ENCODE measurements at places on chromosomes 6 and 20.

DNA sequence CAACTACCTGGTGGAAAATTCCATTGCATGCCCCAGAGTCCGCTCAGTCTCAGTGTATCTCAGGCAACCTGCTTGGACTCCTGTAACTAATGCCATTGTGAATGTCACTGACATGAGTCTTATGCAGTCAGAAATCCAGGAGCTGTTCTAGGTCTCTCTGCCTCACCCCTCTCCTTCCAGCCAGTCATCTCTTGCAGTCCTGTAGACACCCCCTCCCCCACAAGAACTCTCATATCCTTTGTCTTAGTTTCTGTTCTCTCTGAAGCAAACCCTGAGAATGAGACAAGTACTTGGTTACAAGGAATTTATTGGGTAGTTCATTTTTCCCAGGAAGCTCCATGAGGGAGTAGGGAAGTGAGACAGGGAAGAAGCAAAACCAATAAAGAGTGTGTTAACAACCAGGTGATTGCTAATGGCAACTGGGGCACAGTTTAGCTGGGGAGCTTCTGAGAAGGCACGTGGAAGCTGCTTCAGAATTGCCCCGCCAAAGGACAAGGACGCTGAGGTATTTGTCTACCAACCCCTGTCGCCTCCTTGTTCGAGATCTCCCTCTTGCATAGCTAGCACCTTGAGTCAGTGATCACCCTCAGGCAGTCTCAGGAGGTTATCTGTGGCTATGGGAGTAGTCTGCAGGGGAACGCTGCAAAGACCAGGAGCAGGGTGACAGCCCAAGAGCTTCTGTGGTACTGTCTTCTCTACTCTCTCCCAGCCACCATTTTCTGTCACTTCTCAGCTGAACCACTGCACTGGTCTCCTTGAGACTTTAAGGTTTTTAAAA is 911.4 kb upstream of the FLRT3 start:
- no peak for DNase-seq

DNA sequence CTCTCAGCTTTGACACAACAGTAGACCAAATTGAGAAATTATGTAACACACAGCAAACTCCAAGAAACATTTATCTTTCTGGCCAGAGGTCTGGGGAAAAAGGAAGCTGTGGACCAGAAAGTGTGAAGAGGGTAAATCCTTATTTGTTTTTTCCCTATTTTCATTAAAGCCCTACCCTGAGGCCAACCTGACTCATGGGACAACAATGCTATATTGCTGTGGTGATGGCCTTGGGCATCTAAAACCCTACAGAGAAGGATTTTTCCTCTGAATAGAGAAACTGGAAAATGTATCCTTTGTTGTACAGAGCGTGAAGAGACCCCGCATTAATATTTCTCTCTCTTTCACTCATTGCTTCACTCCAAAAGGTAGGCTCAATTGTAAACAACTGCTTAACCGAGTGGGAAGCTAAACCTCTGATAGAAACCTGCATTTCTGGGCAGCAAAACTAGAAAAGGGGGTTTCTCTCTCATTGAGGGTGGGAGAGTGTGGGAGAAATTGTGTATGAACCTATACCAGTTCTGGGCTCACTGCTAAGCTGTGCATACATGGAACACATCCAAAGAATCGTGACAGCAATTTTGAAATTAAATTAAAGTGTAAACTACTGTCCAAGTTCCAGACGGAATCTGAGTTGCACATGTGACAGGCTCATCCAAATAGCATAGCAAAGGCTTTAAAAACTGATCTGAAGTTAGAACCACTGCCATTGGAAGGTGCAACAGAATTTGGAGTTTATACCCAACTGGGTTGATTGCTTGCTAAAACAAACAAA is 175.5 kb downstream of the CLVS2 start:
- no peak for DNase-seq

DNA sequence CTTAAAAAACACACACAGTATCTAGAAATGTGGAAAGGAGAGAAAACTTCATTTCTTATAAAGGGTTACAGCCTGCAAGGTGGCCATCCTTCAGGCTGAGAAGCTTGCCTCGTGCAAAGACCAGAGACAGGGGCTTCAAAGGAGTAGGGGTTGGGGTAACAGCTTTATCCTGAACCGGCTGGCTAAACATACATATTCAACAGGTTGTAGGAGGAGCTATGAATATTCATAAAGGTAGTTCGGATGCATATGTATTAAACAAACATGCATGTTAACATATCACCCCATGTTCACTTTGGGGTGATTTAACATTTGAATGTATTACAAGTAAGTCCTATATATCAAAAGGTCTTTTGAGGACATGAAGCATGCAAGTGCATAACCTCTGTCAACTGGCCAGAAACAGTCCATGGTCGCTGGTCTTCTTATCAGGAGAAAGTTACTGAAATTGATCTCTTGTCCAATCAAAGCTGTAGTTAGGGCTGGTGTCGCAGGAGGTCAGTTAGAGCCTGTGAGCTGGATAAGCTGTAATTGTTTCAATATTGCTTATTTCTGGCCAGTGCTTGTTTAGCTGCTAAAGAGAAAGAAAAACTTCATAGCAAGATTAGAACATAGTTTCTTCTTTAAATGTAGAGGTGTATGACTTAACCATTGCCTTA is 2.3 kb upstream of the STMND1 start:
- DNase-seq, result no peak

- DNase-seq, result peak; percentile 17
Measured at GRCh38 chr6:43989581-43990146, 137.6 kb downstream of the MRPL14 start.

DNA sequence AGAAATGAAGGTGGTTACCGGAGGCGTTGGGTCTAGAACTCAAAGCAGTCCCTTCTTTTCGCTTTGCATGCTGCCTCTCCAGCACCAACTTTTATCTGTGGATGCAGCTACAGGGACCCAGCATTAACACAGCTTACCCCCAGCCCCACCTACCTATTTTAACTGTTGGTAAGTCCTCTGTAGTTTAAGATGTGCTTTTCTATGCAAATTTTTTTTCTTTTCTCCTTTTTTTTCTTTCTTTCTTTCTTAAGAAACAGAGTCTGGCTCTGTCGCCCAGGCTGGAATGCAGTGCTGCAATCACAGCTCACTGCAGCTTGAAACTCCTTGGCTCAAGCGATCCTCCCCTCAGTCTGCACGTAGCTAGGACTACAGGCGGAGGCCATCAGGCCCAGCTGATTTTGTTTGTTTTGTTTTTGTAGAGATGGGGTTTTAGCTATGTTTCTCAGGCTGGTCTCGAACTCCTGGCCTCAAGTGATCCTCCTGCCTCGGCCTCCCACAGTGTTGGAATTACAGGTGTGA is 6.5 kb upstream of the USP45 start:
- no peak for DNase-seq

DNA sequence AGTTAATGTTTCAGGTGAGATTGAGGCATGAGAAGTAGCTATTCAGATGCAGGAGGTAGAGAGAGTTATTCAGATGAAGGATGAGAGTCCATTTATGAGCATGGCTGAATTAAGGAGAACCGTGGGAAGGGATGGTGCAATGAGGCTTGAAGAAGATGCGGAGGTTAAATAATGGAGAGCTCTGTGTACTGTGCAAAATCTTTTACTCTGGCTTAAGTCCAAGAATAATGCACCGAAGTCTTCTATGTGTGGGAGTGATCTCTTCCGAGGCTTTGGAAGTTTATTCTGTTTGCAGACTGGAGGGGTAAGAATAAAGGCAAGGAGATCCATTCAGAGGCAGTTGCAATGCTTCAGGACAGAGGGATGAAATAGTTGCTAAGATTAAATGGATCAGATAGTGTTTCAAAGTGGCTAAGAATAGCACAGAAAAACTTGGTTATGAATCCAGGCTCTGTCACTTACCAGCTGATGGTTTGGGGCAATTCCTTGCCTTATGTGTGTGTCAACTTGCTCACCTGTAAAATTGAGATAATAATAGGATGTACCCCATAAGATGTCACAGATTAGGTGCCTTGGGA is 467.1 kb downstream of the HDGFL1 start:
- DNase-seq, result no peak

- DNase-seq, result peak; percentile 67
Measured at GRCh38 chr6:149318581-149319286, 1.2 kb downstream of the TAB2 start.

GRCh38 chr6:110525001-110525400 is 48.6 kb upstream of the SLC22A16 start:
- DNase-seq, result no peak

DNA sequence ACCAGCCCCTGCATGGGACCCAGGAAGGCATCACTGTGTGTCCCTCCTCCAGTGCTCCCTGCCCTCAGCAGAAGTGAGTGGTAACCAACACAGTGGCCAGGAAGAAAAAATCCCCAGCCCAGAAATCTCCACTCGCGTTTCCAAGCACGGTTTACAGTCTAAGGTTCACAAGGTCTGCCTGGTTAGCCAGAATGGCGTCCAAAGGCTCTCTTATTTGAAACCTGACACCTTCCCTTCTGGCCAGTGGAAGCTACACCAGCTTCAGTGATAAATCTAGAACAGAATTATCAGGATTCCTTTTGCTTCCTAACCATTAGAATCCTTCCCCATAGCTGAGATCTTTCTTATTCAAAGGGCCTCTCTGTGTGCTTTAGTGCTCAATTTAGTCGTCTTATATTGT is 9.2 kb downstream of the LY86 start:
- DNase-seq, result no peak

DNA sequence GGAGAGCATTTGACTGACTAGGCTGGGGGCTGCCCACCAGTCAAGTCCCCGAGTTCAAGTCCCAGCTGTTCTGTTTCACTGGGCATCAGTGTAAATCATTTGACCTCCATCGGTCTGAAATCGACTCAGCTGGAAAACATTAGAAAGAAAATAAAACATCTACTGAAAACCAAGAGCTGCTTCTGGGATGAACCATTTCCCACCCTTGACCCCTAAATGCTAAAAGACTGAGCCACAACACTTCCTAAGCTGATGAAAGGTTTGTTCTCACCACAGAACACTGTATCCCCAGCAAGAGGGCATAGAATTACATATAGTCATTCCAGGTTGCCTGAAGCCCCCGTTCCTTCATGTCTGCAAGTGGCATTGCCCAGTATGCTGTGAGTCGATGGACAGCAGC is 237.0 kb upstream of the TAB2 start:
- no peak for DNase-seq

DNA sequence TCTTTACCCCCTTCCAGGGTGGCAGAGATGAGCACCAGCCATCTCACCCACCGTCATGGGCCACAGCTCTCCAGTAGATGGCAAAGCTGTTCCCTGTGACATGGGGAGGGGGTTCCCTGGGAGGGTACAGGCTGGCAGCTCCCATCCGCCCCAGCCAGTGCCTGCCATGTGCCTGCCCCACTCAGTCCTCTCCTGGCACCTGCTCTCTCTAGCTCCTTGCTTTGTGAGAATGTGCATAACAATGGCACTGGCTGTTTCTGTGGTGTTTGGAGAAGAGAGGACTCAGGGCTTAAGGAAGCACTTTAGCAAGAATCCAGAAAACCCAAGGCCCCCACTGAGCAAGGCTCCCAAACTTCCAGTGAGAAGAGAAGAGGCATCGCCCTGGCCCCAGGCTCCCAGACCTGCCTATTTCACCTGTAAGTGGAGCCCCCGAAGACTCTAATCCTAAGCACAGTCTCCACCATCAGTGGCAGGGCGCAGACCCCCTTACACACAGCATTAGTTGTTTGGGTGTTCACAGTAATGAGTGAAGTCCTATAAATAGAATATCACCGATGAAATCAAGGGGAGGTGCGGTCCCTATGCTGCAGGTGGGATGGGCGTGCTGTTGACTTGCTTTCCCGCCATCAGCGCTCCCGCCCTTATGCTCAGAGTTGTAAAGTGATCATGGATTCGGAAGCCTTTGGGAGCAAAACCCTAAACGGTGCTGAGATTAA is 110.2 kb downstream of the AGPAT4 start:
- DNase-seq, result no peak

DNA sequence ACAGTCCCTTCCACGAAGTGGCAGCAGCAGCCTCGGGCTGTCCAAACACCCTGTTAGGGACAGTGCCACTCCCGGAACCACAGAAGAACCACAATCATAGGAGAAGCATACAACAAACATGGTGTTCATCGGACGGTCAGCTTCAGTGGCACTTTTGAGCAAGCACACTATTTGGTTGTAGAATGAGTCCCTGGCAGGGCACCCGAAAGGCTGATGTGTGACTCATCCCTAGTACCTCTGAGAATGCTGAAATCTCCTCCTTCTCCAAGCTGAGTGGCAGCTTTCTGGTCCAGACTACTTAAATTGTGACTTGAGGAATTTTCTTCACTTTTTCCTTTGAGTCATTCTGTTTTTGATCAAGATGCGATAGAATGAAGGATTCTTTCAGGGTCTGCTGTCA is 282.5 kb downstream of the ESR1 start:
- no peak for DNase-seq

GRCh38 chr6:85273870-85274269 is 176.0 kb upstream of the NT5E start:
- no peak for DNase-seq

GRCh38 chr20:62298577-62299249 is 4.1 kb upstream of the ADRM1 start:
- no peak for DNase-seq

DNA sequence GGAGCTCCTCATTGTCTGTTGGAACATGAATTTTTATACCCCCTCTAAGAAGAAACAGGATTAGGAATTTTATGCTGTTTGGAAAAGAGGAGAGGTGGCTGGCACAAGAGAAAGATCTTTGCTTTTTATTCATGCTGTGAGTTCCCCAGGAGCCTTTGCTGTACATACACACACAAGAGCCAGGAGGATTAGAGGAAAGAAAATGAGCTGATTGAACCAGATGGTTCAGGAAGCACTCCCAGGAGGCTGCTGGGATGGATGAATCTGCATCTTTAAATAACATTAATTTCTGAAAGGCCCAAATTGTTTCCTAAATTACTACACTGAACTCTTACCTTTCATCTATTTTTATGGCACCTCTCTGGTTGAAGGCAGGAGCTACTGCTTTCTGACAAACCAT is 20.1 kb upstream of the TCP11 start:
- DNase-seq, result peak; percentile 32

Data from eye (tissue), 1 donor.